NCI-H460 (cell line): ENCODE measurements at places on chromosomes 4 and X.

GRCh38 chr4:93731456-93731855 lies 97.1 kb upstream of the ATOH1 start:
- DNase-seq = peak; percentile 8

GRCh38 chrX:125710403-125711062 lies 390.9 kb downstream of the TEX13C start:
- no peak for DNase-seq

DNA sequence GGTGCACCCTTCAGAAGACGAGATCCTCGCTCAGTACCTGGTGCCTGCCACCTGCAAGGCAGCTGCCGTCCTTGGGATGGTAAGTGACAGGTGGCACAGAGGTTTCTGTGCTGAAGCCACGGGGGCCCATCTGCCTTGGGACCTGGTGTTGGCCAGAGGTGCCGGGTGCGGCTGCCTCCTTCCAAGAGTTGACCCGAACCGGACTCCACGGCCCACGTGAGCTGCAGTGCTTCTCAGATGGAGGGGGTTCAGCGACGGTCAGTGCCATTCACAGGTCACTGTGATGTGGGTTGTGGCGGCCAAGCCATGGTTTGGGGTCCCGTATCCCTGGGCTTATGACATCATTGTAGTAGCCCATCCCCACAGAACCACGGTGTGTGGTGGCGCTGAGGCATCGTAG lies 19.0 kb upstream of the MSANTD1 start:
- DNase-seq = no peak

- DNase-seq = peak; percentile 12
Observed at GRCh38 chr4:131499141-131499873, 1649.8 kb upstream of the PCDH10 start.

GRCh38 chr4:173525118-173526011 lies 4.7 kb downstream of the HAND2 start:
- no peak for DNase-seq

DNA sequence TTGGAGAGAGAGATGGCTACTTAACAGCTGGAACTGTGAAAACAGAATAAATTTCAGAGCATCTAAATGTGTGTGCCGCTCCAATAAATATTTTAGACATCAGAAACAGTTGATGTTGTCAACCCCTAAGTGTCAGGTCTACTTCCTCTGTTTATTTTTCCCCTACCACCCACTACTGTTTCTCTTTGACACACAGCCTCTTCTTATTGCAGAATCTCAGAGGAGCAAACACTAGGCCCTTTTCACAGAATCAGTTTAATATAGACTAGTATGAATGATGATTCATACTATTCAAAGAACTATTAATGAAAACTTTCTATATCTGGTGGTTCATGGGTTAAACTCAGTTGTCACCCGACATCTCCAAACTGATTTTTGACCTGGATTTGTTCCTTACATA lies 33.9 kb downstream of the NAA11 start:
- no peak for DNase-seq

DNA sequence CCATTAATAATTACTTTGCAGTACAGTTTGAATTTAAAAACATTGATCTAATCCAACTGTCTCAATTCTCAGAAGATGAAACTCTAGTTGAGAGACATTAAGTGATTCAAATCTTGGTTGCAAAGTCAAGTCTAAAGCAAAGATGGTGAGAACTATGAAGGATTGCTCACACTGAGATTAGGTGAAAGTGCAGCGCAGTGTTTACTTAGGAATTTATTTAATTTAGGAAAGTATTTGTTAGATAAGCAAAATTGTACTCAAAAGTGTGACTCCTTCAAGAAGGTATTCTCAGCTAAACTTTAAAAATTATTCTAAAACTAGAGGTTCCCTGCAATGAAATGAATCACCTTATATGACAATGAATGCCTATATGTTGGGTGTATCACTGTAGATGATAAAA lies 454.9 kb downstream of the PDGFC start:
- DNase-seq = no peak

- DNase-seq = peak; percentile 68
Observed at GRCh38 chrX:81120936-81121371, 80.8 kb downstream of the HMGN5 start.

- no peak for DNase-seq
Observed at GRCh38 chr4:168678751-168679366, 182.0 kb downstream of the PALLD start.

- DNase-seq = no peak
Observed at GRCh38 chrX:112056886-112057285, 25.7 kb downstream of the TRPC5 start.

- DNase-seq = no peak
Observed at GRCh38 chr4:26275281-26275680, 45.5 kb upstream of the RBPJ start.

- DNase-seq = no peak
Observed at GRCh38 chrX:2521092-2521926, 20.5 kb upstream of the DHRSX start.
